Stimulated activated CD4-positive, alpha-beta T cell treated with anti-CD3 and anti-CD28 coated beads, Interleukin-15, amount 100 ng/mL, for 1 hour (primary cell): ENCODE measurements at places on chromosomes 4 and X.

DNA sequence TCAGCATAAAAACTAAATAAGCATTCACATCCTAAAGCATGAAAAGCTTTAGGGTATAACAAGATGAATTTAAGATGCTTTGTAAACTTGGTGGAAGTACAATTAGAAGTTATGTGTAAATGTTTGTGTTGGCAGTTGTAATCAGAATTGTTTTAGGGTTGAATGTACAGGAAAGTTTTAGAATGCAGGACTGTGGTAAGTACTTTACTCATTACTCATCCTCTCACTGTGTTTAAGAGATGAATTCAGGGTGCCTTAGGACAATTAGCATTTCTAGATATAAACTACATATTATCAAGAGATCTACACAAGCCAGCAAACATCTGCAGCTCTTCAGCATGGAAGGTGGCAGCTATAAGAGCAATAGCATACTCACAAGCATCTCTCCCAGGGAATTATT is 77.5 kb upstream of the ELOVL6 start:
- no peak for DNase-seq

DNA sequence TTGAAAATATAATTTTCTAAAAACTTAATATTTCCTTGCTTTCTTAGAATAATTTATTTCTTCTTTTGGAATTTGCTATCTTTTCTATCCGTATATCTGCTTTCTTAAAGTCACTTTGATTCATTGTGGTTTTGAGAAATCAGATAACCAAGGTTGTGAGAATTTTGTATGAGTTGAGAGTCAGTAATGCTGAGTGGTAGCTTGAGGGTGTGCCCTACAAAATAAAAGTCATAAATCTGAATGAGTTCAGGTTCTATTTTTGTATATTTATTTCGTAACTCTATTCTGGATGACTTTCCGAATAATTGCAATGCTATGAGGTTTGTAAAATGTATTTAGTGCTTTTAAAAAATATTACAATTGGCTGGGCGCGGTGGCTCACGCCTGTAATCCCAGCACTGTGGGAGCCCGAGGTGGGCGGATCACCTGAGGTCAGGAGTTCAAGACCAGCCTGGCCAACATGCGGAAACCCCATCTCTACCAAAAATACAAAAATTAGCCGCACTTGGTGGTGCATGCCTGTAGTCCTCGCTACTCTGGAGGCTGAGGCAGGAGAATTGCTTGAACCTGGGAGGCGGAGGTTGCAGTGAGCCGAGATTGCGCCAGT is 8.9 kb downstream of the COPS4 start:
- no peak for DNase-seq

DNA sequence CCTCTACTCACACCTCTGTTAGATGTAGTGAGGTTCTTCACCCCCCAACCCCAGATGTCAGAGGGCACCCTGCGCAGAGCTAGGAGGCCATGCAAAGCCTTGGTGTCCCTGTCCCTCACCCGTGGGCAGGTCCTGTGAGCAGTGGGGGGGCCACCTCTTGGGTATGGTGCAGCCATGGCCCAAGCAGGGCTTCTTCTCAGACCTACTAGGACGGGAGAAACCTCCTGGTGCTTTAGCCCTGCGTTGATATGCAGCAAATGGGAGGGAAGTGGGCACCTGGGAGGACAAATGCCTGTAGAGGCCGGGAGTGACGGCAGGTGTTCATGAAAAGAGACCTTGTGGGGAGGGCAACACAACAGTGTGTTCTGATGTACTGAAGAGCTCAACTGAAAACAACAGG is 38.5 kb upstream of the MSANTD1 start:
- DNase-seq = no peak

DNA sequence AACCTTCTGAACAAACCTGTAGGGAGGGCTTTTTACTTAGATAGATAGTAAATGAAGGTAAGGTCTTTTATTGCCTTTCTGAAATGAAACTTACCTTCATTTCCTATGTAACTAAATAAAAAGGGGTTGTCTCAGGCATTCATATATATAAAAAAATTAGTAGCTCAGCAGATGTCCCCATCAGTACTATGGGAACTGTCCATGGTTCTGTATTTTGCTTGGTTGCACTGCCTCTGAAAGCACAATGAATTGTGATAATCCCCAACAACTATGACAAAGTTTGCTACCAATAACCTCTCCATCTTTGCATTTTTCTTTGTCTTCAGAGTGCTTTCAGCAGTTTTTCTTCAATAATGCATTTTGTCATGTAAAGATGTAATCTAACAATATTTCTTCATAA is 222.4 kb downstream of the SLIT2 start:
- DNase-seq = no peak

DNA sequence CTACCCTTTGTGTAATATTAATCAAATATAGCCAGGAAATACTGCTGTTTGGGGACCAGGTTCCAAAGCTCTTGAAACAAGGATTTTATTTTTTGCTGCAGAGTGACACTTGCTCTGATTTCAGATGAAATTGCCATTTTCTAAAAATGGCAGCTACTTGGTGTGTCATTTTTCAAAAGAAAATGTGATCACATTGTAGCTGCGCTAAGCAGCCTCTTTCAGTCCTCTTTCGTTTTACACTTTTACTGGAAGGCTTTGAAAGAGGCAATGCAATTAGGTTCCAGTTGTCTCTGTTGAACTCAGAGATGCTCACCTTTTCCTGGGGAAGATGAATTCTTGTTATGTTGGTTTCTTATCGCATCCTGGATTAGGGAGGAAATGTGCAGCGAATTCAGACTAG is 85.1 kb downstream of the CT47B1 start:
- no peak for DNase-seq

DNA sequence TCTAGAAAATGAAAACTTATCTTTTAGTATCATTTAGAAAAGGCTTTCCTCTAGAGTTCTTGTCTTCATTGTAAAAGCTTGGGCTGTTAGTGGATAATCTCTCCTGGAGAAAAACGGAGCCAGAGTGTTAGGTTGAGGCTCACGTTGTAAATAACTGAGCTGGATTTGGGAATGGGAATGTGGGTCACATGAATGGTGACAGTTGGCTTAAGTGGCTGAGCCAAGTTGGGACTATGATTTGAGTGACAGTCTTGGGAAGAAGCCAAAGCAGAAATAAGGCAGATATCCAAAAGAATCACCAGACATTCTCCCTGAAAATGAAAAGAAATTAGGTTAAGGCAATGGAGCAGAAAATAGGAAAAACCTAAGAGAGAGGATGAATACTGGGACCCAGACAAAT is 33.6 kb upstream of the PDGFC start:
- DNase-seq = no peak

DNA sequence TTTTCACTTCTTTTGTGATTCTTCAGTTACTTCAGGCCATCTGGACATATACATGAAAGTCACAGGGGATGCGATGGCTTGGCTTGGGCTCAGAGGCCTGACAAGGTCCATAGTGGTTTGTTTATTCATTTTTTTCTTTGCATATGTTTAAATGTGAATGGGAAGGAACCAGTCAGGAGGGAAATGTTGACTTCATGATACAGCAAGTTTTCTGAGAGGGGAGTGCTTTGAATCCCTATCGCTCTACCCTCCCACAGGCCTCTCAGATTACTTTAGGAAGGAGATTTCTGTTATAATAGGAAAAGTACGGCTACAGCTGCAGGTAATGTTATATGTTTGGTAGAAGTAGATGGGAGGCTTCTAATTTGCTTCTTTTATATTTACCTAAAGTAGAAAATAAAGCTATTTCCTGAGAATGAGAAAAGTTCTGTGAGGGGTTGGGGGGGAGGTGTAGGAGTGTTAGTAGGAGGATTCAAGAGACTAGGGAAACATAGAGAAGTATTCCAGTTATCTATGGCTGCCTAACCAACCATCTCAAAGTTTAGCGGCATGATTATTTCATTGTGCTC is 322.9 kb downstream of the RAPGEF2 start:
- no peak for DNase-seq

- no peak for DNase-seq
These were observed 72.0 kb upstream of the DHRSX start for GRCh38 chrX:2572740-2573139.

GRCh38 chrX:154307202-154307601 is 11.6 kb downstream of the TKTL1 start:
- DNase-seq = no peak

- DNase-seq = no peak
These were observed 146.2 kb downstream of the ATRX start for GRCh38 chrX:77639820-77640219.

GRCh38 chr4:1565598-1566295 is 118.4 kb downstream of the FAM53A start:
- no peak for DNase-seq
